H7 (cell line): ENCODE measurements at places on chromosomes 5 and 9.

GRCh38 chr5:170312301-170312595 is 14.7 kb upstream of the LCP2 start:
- DNase-seq = no peak

GRCh38 chr5:35698047-35698808 is 80.6 kb downstream of the SPEF2 start:
- no peak for DNase-seq

- DNase-seq = no peak
Measured at GRCh38 chr9:132610661-132611060, 28.3 kb downstream of the BARHL1 start.

DNA sequence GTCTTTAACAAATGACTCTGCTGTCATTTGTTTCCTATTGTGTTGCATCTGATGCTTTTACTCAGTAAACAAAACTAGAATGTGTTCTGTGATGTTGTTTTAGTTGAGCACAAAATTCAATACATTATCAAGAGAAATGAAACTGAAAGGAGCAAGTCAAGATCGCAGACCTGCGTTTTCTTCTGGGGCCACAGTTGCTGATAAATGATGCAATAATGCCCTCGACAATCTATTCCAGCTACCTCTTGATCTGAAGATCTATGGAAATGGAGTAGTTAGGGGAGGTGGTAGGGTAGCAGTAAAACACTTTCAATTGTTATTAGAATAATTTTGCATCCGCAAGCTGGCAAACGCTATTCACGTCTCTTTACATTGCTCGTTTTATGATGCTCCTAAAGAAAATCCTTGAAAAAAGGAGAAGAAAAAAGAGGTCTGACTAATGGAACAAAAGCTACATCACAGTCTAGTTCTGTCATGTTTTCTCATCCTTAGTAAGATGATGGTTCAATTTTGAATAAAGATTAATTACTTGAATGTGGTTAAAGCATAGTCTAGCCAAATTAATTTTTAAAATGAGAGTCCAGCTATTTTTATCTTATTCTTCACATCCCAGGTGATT is 1.6 kb downstream of the ZNF366 start:
- no peak for DNase-seq

DNA sequence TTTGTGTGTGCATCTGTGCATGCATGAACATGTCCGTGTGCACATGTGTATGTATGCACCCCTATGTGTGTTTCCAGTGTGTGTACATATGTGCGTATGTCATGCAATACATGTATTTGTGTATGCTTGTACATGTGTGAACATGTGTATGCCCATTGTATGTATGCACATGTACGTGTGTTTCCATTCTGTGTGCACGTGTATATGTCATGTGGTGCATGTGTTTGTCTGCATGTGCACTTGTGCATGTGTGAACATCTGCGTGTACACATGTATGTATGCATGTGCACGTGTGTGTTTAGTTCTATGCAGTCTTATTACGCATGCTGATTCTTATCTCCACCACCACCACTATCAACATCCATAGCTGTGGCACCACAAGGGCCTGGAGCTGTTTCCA is 403.5 kb upstream of the IRX4 start:
- no peak for DNase-seq

DNA sequence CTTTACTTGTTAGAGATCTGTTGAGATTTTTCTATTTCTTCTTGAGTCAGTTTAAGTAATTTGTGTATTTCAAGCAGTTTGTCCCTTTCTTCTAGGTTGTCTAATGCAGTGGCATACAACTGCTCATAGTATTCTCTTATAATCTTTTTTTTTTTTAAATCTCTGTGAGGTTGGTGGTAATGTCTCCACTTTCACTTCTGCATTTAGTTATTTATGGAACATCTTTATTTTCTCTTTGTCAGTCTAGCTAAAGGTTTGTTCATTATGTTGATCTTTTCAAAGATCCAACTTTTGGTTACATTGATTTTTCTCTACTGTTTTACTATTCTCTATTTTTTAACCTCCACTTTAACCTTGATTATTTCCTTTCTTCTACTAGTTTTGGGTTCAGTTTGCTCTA is 13.8 kb downstream of the FOXE1 start:
- no peak for DNase-seq

DNA sequence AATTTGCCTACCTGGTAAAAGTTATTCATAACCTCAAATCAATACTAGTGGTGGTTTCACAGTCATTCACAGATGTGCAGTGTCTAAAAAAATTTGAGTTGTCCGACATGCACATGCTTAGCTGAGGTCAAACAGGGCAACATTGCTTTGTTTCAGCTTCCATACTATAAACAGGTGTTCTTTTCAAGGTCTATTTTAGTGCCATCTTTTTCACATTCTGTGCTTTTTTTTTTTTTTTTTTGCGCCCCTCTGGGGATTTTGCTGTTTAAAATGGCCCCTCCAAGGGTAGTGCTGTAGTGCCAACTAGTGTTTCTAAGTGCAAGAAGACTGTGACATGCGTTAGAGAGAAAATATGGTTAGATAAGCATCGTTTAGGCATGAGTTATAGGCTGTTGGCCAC is 14.5 kb downstream of the PHAX start:
- DNase-seq = no peak

DNA sequence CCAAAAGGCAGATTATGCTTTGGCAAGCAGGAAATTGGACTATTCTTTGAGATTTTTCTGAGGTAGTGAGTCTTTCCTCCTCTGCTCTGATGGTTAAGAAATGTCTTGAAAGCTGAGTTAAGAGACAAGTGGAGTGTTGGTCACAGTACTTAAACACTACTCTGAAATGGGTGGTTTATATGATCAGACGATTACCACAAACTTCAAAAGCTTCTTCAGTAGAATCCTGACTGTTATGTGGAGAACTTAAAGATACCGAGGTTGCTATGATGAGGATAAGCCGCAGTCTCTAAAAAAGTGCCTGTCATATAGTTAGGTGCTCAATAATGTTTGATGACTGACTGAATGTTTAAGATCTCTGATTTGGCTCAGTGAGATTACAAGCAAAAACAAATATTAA is 24.3 kb downstream of the GCNT4 start:
- DNase-seq = no peak

GRCh38 chr5:139690064-139690802 is 42.1 kb downstream of the CXXC5 start:
- DNase-seq = peak; percentile 81
